ENCODE measurements at places on chromosomes 2 and 18.

DNA sequence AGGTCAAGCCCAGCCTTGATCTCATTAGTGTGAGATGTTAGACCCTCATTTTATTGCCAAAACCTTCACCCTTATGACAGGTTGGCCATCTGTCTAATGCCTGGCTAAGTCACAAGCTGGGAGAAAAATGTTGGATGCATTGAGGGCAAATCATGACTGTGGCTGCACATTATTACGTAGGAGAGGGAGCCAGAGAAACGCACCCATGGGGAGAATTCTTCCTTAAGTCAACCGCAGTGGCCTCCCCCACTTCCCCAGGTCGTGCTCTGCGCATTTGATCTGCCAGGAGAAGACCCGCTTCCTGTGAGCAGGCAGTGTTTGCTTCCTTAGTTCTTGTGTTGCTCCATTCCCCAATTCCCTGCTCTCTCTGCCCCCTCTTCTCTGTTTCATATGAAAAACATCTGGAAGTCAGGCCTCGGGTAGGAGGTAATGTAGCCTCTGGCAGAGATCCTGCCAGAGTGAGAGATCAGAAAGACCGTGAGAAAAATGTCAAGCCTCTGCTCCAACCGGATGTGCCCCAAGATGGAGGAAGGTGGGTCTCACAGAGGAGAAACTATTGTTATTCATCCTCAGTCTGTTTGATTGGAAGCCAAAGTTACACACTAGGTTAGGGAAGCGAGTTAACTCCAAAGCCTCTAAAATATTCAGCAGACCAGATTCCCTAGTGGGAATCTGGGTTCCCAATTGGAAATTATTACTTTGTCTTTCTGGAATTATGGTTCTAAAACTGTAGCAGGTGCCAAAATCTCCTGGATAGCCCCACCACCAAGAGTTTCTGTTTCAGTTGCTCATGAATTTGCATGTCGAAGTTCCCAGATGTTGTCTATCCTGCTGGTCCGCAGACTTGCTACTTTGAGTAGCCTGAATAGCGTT lies 144.3 kb upstream of the PELI1 start:
- DNase-seq: peak; percentile 21

GRCh38 chr2:207926133-207926988 lies 99.0 kb downstream of the PLEKHM3 start:
- no peak for DNase-seq

- no peak for DNase-seq
These were observed 17.8 kb downstream of the RASGRP3 start for GRCh38 chr2:33494155-33494779.

DNA sequence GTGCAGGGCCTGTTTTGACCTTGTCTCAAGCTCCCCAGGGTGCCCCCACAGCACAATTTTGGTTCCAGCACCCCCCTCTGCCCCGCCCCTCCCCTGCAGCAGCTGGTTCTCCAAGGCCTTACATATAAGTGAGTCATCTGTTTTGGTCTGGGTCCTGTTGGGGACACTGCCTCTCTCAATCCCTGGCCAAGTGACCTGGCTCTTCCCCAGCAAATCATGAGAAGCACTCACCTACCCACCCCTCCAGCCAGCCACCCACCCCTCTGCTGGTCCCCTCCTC lies 90.5 kb downstream of the INHBB start:
- DNase-seq: no peak

DNA sequence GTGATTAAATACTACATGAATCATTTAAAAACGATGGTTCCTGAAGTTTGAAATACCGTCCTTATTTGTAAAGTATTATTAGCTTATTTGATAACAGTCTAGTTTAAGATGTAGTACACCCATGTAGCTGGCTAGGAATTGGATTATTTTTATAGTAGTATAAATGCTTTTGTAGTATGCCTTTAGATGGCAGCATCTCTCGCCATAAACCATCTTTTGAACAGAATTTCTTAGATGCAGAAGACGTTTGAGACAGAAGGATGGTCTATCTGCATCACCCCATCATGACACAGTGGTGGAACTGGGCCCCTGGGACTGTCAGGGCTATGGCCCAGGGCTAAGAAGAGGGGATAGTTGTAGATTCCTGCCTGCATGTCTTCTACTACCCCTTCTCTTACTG lies 152.7 kb downstream of the WDSUB1 start:
- no peak for DNase-seq

- no peak for DNase-seq
These were observed 78.4 kb upstream of the ARL5A start for GRCh38 chr2:151906633-151906998.

- DNase-seq: no peak
These were observed 73.2 kb downstream of the ASB1 start for GRCh38 chr2:238499731-238500580.

GRCh38 chr18:55318951-55319441 lies 269.0 kb downstream of the TCF4 start:
- DNase-seq: no peak

All from trophoblast cell (in vitro differentiated cells and primary cell).